Stimulated activated CD4-positive, alpha-beta T cell treated with anti-CD3 and anti-CD28 coated beads, Interleukin-1b, Interleukin-23, amount 100 ng/mL, for 24 hours (primary cell): ENCODE measurements at places on chromosomes 2 and 18.

DNA sequence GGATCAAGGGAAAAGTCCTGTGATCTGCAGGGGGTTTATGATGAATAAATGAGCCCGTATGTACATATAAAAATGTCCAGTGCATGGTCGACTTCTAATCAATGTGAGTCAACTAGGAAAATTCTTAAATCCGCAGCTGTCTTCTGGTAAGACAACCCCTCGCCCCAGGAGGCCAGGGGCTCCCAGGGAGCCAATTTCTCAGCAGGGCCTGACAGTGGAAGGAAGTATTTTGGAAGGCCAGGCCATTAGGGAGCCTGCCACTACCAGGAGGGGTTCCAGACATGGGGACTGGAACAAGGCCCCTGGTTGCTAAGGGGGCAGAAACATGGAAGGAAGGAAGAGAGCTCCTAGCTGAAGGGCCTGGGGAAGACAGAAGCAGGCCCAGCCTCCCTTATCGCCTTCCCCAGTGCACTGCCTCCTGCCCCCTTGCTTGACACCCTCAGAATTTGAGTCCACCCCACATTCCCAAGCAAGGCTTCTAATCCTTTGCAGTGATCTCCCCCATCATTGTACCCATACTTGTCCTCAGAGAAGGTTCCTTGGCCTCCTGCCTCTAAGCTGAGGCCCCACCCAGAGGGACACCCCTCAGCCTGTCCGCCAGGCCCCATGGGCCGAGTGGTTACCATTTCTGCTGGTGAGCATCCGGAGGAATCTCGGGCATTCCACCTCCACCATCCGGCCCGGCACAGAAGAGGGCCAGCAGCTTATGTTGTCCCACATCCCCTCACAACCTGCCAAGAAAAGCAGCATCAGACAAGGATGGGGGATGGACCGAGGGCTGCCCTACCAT, 45.9 kb downstream of the SCTR start:
- DNase-seq = no peak

DNA sequence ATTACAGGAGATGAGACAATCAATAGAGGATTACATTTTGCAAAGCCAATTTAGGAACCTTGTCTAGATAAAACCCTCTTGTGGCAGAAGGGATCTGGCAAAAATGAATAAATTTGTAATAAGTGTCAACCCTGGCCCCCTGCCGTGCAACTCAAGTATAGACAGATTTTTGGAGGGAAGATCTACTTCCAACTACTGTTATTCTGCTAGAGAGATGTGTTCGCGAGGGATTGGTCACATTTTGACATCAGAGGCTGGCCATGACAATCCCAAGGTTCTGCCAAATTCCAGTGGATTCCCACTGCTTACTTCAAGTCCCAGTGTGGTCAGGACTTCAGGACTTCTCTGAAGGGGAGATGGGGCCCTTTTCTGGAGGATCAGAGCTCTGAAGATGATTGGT, 192.6 kb downstream of the SH3RF3 start:
- no peak for DNase-seq

- DNase-seq = no peak
Observed at GRCh38 chr2:236160366-236161081, 7.7 kb downstream of the GBX2 start.

DNA sequence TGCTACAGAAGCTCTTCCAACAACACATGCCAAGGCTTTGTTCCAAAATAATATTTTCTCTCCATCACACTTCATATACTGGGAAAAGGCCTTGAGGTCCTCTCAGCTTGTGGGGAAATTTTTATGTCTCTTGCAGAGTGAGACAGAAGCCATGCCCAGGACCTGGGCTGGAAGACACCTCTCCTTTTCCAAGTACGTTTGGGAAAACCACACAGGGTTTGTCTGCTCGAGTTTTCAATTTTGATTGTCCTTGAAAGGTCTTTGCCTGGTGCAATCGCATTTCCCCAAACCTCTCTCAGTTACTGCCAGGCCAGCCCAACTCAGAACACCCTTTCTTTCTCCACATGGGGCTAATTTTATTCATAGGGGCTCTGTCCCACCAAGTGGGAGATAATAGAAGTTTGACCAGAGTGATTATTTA, 272.2 kb downstream of the OSR1 start:
- DNase-seq = no peak

GRCh38 chr2:228615496-228615895, 434.0 kb upstream of the SPHKAP start:
- no peak for DNase-seq

GRCh38 chr2:241052677-241053360, 49.3 kb downstream of the MTERF4 start:
- no peak for DNase-seq

DNA sequence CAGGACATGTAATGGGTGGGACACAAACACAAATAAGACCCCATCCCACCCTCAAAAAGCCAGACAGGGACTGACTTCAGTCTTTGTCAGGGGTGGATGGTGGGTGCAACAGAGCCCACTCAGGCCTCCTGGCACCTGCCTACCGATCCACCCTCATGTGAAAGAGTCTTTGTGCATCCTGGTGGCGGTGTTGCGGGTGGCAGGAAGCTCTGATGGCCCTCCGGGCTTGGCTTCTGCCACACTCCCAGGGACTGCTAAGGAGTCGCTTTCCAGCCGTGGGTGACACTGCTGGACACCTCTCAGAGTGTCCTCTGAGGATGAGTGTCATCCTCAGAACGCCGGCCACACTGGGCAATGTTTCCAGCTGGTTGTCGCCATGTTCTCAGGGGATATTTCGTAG, 92.6 kb downstream of the LDLRAD4 start:
- DNase-seq = no peak

DNA sequence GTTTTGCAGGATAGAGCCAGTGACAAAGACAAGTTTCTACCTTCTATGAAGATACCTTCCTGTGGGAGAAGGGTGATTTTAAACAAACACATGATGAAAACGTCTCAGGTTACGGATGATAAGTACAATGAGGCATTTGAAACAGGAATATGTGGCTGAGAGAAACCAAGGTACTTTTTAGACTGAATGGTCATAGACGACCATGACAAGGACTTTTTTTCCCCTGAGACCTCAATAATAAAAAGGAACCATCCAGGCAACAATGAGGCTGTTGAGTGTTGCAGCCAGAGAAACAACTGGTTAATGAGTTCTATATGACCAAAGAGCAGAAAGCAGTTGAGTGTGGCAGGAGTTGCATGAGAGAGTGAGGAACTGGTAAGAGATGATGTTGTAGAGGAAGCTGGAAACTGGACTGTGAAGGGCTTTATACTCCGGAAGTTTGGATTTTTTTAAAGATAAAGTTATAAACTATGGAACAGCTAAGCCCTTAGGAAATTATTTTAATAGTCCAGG, 306.1 kb upstream of the CYRIA start:
- DNase-seq = no peak
